ENCODE measurements at places on chromosomes 12 and 14. TPM values are rescaled to one million over a fixed set of nuclear protein-coding genes. Genes with fewer than 3 reads are reported as not detected.

GRCh38 chr12:10214136-10214894 lies 1.6 kb downstream of the GABARAPL1 start:
- peak overlapping the region; percentile 94 for H3K27ac ChIP-seq
- H3K4me3 ChIP-seq = peak overlapping the region; percentile 93

DNA sequence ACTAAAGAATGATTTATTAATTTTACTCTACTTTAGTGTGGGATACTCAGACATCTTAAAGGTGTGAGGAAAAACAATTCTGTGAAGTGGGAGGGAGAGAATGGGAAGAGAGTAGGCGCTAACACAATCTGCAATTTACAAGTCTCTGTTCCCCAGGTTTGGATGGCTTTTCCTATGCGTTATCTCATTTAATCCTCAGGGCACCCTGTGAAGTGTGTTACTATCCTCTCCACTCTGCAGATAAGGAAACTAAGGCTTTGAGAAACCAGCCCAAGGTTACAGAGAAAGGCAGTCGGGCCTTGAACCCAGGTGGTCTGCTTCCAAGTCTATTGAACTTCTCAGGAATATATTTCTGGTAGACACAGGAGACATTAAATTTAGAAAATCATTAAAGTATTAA lies 36.2 kb upstream of the TUBA1C start:
- no peak overlapping the region for H3K4me3 ChIP-seq
- H3K27me3 ChIP-seq = no peaks in the 10 kb centered on the region
- no peak overlapping the region for H3K27ac ChIP-seq
- DNase-seq = no peak
- peaks cover 15% of the 10 kb centered on the region for H3K4me1 ChIP-seq

DNA sequence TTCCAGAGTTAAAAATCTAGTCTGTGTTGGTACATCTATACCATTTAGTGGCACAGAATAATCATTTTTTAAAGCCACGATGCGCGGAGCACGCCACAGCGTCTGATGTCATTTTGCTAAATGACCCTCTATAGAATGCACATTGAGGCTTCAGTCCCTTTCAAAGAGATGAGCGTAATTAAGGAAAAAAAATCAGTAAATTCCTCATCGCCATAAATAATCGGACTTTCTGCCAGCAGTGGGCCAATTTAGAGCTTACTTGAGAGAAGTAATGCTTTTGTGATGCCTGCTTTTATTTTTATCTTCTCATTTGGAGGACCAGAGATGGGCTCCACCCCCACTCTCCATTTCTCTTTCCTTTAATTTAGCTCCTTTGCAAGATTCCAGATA lies 4.0 kb downstream of the ASCL1 start:
- H3K4me1 ChIP-seq = no peaks in the 10 kb centered on the region
- H3K27me3 ChIP-seq = peaks cover 100% of the 10 kb centered on the region
- no peak for DNase-seq

DNA sequence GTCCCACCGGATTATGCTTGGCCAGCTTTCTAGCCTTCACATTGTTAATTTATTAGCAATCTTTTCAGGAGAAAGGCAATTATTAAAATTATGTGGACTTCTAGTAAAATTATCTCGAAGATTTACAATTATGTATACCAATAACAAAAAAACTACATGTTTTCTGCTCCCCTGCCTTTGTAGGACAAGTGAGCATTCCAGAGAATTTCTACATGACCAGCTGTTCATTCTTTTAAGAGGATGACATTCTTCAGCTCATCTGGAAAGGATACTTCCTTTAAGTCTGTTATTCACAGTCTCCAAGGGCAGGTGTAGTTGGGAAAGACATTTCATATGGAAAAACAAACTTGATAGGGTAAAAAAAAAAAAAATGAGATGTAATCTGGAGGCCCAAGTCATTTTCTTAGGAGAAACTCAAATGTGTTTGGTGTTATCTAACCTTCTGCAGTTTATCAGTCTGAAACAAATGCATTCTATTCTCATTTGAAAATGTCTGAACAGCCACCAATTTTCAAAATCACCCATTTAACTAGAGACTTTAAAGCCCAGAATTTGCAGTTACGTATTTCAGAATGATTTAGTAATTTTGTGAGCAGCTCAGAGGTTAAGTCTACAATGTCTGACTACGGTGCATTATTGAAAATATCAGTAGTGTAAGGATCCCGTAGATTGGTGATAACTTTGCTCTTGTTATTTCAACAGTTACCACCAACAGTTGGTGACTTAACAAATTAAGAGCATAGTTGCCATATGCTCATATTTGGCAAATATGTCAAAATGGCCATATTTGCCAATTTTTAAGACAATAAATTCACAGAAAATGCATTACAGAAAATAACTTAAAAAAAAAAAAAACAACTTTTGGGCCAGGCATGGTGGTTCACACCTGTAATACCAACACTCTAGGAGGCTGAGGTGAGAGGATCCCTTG lies 1.8 kb upstream of the PHLDA1 start:
- H3K27me3 ChIP-seq = no peaks in the 10 kb centered on the region
- H3K4me3 ChIP-seq = no peak overlapping the region
- no peak for DNase-seq

DNA sequence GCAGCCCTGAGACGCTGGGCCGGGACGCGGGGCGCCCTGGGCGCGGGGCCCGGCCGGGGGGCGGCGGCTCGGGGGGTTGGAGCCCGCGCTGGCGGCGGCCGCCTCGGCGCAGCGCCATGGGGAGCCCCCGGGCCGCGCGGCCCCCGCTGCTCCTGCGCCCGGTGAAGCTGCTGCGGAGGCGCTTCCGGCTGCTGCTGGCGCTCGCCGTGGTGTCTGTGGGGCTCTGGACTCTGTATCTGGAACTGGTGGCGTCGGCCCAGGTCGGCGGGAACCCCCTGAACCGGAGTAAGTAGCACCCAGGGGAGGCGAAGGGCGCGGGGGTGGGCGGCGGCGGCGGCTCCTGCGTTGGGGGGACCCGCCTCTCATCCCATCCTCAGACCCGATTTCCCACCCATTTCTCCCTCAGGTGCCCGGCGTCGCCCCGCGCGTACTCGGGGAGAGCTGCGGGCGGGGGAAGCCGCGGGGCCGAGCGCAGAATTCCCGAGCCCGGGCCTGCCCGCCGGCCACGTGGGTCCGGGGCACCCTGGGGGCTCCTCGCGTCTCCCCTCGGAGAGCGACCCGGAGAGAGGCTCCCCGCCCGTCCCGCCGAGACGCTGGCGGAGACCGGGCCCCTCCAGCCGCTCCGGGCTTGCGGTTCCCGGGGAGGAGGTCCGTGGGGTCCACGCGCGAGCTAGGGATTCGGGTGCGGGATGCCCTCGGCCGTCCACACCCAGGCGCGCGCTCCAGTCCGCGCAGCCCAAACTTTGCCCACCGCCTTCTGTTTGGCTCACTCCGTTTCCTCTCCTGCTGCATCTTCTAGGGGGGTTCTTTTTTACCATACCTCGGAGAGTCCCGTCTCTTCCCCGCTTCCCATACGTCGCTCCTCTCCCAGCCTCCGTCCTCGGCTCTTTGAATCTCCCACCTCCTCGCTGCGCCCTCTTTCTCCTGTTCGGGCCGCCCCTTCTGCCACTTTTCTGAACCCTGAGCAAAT lies 807 bp downstream of the B4GALNT3 start:
- H3K4me1 ChIP-seq = peaks cover 9% of the 10 kb centered on the region
- no peaks in the 10 kb centered on the region for H3K27me3 ChIP-seq
- no peak overlapping the region for H3K27ac ChIP-seq

Gene KLHL33
- total RNA-seq = 0.04 TPM

Gene CPNE6
- not detected for total RNA-seq

Gene SMOC1
- total RNA-seq = not detected

DNA sequence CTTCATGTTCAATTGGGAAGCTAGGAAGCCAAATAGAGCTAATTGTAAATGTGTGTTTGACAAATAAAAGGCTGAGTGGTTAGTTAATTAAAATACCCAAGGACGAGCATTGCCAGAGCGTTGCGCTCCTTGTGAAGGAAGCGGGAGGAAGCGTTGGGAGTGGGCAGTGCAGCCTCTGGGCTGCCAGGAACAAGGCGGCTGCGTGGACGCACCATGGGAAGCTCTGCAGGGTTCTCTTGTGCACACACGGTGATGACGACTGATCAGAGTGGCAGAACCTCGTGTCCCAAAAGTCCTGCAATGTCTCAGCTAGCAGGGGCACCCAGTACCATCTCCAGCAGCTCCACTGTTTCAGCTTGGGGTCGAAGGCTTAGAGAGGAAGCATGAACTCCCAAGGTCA lies 546.6 kb upstream of the TMEM132C start:
- H3K4me1 ChIP-seq = no peaks in the 10 kb centered on the region
- H3K4me3 ChIP-seq = no peak overlapping the region
- no peak overlapping the region for H3K27ac ChIP-seq

DNA sequence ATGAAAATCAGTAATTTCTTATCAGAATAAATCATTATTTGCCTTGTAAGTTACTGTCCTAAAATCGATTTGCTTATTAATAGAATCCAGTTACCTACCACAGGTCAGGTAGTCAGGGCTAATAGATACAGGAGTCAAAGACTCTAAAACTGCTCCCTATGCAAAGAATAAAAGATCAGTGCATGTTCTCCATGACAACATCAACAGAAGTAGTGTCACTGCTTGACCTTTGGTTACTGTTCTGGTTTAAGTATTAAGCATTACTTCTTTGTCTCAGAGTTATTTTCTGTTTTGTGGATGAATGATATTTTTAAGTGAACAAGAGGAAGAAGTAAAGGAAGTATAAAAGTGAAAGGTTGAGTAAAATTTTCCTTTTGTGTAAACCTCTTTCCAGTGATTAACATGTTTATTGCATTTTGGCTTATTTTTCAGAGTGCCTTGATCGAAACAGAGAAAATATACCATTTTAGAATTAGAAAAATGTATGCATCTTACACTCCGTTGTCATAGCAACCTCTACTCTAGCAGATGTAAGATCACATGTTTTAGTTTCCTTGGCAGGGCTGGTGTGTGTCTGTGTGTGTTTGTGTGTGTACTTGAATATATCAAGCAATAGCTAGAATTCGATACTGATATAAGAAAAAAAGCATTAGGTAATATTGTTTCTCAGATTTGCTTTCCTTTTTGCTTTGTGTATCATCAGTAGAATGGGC lies 44.7 kb downstream of the ABCD2 start:
- no peak for DNase-seq
- H3K27ac ChIP-seq = no peak overlapping the region
- no peak overlapping the region for H3K4me3 ChIP-seq
- no peaks in the 10 kb centered on the region for H3K36me3 ChIP-seq
- H3K4me1 ChIP-seq = no peaks in the 10 kb centered on the region
- no peaks in the 10 kb centered on the region for H3K27me3 ChIP-seq

DNA sequence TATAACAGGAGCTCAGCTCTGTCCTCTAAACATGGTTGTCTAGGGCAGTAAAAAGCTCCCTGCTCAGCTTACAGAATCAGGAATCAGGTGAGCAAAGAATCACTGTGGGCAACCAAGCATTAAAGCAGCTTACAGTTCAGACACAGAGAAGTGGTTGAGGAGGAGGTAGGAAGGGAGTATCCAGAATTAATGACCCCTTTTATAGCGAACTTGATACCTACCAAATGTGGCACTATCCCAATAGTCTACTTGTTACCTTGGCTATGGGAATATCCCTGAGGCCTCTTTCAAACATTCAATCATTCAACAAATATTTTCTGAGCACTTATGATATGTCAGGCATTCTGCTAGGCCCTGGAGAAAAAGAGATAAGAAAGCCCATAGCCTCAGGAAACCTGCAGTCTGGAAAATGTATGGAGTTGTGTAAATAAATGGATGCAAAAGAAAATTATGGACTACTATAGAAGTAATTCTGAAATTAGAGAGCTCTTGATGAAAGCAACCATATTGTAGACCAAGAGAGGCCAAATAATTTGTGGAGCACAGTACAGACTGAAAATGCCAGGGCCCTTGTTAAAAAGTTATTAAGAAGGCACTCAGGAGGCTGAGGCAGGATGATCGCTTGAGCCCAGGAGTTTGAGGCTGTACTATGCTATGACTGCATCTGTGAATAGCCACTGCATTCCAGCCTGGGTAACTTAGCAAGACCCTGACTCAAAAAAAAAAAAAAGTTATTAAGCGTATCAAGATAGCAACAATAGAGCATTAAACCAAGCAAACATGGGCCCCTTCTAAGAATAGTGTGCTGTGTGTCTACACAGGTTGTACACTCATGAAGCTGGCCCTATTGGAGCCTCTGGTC lies 134.0 kb upstream of the CPSF6 start:
- no peak for DNase-seq
- no peak overlapping the region for H3K4me3 ChIP-seq
- no peaks in the 10 kb centered on the region for H3K27me3 ChIP-seq
- H3K4me1 ChIP-seq = no peaks in the 10 kb centered on the region
- H3K36me3 ChIP-seq = no peaks in the 10 kb centered on the region

Gene SYNE3
- total RNA-seq = 6.4 TPM

Gene SLC8B1
- total RNA-seq = 8.2 TPM

DNA sequence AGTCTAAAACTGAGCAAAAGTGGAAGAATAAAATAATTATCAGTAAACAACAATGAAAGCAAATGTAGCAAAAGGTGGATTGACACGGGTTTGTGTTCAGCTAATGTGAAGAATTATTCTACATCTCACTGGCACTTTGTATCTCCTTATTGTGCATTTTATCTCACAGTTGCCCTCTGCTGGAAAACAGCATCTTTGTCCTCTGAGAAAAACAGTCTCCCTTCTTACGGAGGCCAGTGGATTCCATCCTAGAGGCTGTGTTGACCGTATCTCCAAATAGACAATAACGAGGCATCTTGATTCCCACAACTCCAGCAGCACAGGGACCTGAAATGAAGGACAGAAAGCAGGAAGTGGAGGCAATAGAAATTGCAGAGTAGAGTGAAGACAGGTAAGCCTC lies 51.3 kb upstream of the PLBD1 start:
- no peak overlapping the region for H3K4me3 ChIP-seq
- DNase-seq = peak; percentile 54
- H3K27ac ChIP-seq = no peak overlapping the region
- H3K4me1 ChIP-seq = peaks cover 4% of the 10 kb centered on the region
- no peaks in the 10 kb centered on the region for H3K36me3 ChIP-seq
